ENCODE measurements at places on chromosomes 16 and 17.

DNA sequence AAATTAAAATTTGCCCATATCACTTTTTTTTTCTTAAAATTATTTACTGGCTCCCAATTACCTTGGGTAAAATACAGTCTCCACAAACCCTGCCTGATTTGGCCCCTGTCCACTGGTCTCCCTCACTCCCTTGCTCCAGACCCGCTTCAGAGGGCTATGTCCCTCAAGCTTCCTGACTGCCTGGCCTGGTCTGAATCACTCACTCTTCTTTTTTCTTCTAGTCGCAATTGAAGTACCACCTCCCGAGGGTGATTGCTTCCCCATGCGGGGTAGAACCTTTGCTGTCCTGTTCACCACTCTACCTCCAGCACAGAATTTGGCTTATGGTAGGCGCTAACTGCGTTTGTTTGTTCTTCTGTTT lies 598 bp upstream of the PGAP3 start:
- no peak for DNase-seq

DNA sequence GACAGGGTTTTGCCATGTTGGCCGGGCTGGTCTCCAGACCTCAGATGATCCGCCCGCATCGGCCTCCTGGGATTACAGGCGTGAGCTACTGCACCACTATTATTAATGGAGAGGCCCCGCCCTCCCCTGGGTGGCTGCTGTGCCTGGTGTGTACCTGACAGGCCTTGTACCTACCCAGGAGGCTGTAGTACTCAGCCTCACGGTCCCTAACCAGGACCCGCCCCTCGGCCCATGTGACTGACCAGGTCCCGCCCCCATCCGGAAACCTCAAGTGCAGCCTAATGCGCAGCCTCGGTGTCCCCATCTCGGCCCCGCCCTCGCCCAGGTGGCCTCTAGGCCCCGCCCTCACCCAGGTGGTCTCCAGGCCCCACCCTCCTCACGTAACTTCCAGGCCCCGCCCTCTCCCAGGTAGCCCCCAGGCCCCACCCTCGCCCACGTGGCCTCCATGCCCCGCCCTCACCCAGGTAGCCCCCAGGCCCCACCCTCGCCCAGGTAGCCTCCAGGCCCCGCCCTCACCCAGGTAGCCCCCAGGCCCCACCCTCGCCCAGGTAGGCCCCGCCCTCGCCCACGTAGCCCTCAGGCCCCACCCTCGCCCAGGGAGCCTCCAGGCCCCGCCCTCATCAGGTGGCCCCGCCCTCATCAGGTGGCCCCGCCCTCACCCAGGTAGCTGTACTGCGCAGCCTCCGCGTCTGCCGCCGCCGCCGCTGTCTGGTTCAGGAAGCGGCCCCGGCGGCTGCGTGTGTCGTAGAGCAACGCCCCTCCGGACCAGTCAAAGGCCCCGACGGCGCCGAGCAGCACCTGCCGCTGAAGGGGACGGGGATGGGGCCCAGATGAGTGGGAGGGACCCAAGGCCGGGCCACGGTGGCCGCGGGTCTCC lies 31.0 kb downstream of the HASPIN start:
- DNase-seq, result peak; percentile 20

DNA sequence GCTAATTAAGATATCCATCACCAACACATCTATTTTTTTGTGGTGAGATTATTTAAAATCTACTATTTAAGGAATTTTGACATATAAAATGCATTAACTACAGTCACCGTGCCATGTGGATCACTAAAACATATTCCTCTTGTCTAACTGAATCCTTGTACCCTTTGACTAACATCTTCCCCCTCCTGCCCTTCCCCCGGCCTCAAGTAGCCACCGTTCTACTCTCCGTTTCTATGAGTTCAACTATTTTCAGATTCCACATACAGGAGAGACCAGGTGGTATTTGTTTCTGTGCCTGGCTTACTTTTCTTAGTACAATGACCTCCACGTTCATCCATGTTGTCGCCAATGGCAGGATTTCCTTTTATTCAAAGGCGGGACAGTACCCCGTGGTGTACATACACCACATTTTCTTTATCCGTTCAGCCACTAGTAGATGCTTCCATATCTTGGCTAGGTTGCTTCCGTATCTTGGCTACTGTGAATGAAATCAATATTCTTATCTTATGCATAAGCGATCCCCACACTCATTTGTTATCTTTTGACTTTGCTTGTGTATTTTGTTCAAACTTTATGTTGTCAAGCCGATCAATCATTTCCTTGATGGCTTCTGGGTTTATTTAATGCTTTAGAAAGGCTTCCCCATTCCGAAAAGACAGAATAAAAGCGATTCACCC lies 134.7 kb downstream of the KCNJ12 start:
- DNase-seq, result no peak

- DNase-seq, result peak; percentile 49
These were observed 26.3 kb upstream of the FZD2 start for GRCh38 chr17:44530896-44531418.

DNA sequence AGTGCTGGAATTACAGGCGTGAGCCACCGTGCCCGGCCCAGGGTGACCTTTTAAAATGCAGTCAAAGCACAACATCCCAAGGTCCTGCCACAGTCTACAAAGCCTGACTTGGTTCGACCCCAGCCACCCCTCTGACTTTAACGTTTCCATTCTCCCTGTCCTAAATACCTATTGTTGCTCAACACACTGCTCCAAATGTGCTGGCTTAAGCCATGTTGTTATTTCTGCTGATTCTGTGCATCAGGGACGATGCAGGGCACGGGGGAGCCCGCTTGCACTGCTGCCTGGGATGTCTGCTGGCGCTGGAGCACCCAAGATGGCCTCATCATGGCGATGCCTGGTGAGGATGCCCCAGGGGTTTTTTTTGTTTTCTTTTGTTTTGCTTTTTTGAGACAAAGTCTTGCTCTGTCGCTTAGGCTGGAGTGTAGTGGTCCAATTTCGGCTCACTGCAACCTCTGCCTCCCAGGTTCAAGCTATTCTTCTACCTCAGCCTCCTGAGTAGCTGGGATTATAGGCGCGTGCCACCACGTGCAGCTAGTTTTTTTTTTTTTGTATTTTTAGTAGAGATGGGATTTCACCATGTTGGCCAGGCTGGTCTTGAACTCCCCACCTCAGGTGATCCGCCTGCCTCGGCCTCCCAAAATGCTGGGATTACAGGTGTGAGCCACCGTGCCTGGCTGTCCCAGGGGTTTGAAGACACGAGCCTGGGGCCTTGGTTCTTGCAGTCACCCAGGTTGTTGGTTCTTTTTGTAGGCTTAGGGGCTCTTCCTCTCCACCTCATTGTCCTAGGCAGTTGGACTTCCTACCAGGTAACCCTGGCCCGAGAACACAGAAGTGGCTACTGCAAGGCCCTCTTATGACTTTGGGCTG lies 22.9 kb downstream of the TMC7 start:
- DNase-seq, result no peak

- no peak for DNase-seq
These were observed 31.9 kb upstream of the HOXB13 start for GRCh38 chr17:48760411-48760810.

GRCh38 chr16:47581114-47581513 lies 120.0 kb downstream of the PHKB start:
- no peak for DNase-seq

DNA sequence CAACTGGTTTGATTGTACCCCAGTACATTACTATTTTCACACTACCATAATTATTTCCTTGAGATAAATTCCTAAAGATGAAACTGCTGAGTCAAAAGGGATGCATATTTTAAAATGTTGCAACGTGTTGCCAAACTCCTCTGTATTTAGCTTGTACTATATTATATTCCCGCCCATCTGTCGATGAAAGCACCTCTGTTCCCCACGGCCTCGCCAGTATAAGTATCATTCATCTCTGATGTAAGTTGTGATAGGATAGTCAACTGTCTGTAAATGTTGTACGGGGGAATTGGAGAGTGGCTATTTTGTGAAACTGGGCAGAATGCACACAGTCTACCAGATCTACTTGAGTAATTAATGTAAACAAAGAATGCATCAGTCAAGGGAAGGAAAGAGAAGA lies 47.7 kb upstream of the TNRC6A start:
- no peak for DNase-seq

DNA sequence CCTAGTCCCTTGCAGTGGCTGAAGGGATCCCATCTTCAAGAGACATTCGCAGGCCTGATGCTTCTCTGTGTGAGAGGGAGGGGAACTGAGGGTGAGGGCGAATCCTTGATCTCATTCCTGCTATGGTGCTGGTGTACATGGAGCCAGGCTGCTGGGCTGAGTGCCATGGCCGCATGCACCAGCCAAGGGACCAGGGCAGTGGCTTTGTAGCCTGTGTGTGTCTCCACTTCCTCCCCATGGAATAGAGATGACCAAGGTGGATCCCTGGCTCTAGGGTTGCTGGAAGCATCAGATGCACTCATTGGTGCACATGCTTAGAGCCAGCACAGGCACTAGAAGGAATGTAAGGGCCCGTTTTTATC lies 195.0 kb downstream of the FOXL1 start:
- DNase-seq, result no peak

GRCh38 chr17:8188263-8188839 lies 1.6 kb downstream of the BORCS6 start:
- no peak for DNase-seq

GRCh38 chr17:67215991-67216421 lies 29.0 kb downstream of the HELZ start:
- no peak for DNase-seq

GRCh38 chr17:75878174-75878998 lies at the start of gene TRIM47:
TRIM47 (minus strand) TSS chr17:75878581; CDS start chr17:75878548, 33 bp downstream.
- DNase-seq, result no peak

DNA sequence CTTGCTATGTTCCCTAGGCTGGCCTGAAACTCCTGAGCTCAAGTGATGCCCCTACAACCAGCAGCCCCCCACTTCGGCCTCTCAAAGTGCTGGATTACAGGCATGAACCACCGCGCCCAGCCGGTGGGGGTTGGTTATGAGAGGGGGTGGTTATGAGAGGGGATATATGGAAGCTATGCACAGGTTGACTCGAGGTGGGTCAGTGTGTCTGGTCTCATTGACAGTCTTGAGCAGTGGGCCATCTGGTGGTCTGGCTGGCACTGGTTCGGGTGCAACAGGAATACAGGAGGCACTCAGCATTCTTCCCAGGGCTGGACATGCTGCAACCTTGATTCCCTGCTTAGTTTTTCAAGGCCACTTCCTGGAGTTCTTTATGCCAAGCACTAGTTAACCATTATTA lies 5.6 kb upstream of the STX1B start:
- no peak for DNase-seq

GRCh38 chr17:4258867-4259266 lies 4.9 kb downstream of the ANKFY1 start:
- no peak for DNase-seq

GRCh38 chr17:73646409-73647300 lies 2.4 kb upstream of the SDK2 start:
- DNase-seq, result peak; percentile 50

DNA sequence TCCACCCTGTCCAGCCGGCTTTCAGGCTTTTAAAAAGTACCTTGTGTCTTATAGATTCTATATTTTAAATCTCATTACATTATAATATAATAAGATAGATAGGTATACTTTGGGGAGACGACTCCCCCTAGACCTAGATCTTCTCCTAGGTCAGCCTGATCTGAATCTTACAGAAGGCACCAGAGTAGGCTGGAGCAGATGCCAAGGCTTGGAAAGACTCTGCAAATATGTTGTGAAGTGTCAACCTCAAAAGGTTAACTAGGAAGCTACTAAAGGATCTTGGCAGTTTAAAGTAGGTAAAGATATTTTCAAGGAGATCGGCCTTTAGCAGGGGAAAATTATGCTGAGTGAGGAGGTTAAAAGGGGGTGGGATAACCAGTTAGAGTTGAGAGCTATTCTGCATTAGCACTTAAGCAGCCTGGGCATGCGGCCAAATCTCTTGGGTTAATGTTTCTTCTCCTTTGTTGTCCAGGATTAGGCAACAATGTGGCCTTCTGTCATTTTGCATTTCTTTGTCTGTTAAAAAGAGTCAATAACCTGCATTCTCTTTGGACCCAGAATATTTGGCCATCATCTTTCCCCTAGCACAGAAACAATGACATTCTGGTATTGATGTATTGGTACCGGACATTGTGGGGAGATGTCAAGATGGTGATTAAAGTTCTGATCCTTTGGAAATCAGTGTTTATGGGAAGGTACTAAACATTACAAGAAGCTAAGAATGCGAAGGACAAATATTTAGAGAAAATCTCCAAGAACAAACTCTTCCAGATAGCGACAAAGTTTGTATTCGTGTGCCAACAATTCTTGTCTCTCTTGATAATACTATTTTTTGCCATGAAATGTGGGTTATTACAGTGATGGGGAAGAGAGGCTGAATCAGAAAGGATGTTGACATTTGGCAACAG lies 51.2 kb upstream of the DHX40 start:
- peak; percentile 95 for DNase-seq
